ENCODE measurements at places on chromosomes 2 and 18.
A peak's percentile ranks its signal among the peaks of the same experiment; 100 is the strongest.

DNA sequence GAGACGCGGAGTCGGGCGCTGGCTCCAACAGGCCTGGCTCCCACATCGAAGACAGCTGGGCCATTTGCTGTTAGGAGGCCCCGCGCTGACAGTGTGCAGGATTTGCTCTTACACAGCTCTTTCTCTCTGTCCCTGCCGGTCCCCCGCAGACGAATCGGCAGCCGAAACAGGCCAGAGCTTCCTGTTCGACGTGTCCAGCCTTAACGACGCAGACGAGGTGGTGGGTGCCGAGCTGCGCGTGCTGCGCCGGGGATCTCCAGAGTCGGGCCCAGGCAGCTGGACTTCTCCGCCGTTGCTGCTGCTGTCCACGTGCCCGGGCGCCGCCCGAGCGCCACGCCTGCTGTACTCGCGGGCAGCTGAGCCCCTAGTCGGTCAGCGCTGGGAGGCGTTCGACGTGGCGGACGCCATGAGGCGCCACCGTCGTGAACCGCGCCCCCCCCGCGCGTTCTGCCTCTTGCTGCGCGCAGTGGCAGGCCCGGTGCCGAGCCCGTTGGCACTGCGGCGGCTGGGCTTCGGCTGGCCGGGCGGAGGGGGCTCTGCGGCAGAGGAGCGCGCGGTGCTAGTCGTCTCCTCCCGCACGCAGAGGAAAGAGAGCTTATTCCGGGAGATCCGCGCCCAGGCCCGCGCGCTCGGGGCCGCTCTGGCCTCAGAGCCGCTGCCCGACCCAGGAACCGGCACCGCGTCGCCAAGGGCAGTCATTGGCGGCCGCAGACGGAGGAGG, 3.5 kb downstream of the GDF7 start:
- DNase-seq, result peak; percentile 49

DNA sequence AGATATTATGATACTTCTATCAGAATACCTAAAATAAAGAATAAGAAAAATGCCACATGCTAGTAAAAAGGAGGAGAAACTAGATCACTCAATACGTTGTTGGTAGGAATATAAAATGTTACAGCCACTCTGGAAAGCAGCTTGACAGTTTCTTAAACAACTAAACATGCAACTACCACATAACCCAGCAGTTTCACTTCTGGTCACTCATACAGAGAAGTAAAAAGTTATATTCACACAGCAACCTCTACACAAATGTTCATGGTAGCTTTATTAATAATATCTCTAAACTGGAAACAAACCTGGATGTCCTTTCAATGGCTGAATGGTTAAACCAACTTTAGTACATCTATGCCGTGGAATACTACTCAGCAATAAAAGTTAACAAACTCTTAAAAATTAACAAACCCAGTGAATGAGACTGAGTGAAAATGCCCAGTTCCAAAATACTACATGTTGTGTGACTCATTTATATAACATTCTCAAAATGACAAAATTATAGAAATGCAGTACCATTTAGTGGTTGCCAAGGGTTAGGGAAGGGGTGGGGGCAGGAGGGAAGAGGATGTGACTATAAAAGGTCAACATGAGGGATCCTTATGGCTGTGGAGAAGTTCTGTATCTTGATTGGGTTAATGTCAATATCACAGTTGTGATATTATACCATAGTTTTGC, 124.1 kb downstream of the MMADHC start:
- no peak for DNase-seq

- DNase-seq, result no peak
These were observed 17.0 kb downstream of the CHMP1B start for GRCh38 chr18:11868230-11868629.

- DNase-seq, result no peak
These were observed 21.3 kb upstream of the ACKR3 start for GRCh38 chr2:236548179-236548921.

- DNase-seq, result no peak
These were observed 1.8 kb downstream of the ZEB2 start for GRCh38 chr2:144517866-144518747.

DNA sequence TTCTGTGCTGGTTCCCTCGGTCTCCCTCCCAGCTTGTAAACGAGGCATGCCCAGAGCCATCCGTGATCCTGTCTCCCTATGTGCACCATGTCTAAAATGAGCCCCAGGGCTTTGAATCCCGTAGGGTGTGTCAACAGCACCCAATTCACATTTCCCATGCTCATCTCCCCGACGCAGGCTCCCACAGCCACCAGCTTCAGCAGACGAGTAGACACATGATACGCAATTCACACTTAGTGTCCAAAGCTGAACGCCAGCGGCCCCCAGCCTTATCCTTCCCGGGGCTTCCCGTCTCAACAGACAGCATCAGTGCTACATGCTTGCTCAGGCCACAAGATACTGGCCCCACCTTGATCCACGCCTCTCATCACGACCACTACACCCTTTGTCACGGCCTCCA, 88.1 kb downstream of the EIPR1 start:
- no peak for DNase-seq

GRCh38 chr18:44679914-44680272, 795 bp upstream of the SETBP1 start:
- no peak for DNase-seq

DNA sequence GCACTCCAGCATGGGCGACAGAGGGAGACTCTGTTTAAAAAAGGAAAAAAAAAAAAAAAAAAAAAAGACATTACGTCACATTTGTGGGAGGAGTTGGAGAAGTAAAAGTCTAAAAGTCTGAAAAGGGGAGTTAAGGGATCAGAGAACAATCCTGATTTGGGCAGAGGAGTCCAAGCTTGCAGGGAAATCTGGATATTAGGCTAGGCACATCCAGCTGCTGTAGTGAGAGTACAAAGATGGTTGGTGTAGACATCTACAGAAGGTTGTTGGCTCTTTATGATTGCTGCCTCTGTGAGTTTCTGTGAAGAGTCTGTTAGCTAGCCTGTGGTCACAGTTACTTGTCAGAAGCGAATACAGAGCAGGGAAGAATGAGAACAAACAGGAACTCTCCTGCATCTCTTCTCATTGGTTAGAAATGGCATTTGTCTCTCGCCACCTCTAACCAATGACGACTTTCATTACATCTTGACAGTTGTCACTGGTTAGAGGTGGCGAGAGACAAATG, 3.3 kb upstream of the OSBPL6 start:
- DNase-seq, result no peak

DNA sequence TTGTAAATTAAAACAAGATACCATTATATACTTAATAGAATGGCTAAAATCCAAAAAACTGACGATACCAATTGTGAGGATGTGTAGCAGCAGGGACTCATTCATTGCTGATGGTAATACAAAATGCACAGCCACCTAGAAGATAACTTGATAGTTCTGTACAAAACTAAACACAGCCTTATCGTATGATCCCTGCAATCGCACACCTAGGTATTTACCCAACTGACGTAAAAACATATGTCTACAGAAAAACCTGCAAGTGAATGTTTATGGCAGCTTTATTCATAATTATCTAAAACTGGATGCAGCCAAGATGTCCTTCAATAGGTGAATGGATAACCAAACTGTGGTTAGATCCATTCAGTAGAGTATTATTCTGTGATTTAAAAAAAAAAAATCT, 45.5 kb downstream of the TBC1D8 start:
- no peak for DNase-seq

DNA sequence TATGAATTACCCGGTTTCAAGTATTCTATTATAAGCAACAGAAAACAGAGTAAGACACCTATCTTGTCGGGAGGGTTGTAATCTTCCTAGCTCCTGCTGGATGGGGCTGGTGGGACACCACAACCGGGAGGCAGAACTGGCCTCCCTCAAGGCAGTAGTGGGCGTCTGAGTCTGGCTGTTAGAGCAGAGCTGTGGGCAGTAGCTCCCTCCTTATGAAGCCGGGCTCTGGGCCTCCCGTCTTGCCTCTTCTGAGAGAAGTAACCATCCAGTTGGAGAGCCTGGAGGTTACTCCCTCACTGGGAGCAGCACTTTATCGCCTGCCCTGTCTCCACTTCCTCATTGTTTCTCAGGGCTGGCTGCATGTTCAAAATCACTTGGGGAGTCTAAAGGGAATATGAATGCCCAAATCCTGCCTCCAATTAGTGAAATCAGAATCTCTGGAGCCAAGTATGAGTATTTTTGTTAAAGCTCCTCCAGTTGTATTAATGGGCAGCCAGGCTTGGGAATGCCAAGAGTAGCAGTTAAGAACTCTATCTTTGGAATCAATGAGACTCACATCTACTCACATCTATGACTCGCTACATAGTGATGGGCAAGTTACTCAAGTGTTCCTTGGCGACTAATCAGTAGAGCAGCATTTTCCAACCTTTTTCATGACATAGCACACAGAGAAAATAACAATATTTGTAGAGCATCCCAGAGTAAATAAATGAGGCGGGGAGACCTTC, 27.3 kb upstream of the NRP2 start:
- DNase-seq, result no peak

- no peak for DNase-seq
These were observed 52.0 kb upstream of the TRIM43 start for GRCh38 chr2:95539836-95540235.

GRCh38 chr2:189614585-189614984, 34.0 kb upstream of the SLC40A1 start:
- DNase-seq, result no peak

DNA sequence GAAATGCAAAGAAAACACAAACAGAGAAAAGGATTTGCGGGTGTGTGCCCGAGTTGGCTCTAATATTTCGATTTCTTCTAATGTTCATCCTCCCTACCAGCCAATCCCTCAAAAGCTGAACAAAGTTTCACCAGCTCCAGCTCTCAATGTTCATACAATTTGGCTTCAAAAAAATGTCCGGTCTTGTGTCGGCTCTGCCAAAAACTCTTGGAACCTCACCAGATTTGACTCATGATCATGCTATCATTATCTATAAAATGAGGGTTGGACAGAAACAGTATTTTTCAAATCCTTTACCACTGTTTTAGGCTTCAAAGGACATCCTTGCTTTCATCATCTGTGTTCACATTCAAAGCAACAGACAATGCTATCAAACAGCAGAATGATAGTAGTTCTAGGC, 88.2 kb downstream of the CRACDL start:
- DNase-seq, result no peak

- no peak for DNase-seq
These were observed 150.3 kb downstream of the SMAD7 start for GRCh38 chr18:48800466-48800865.

- no peak for DNase-seq
These were observed 221.6 kb downstream of the ALPK2 start for GRCh38 chr18:58407263-58407648.

- peak; percentile 48 for DNase-seq
These were observed 322.6 kb downstream of the AFF3 start for GRCh38 chr2:99819766-99820165.

- DNase-seq, result no peak
These were observed 148.1 kb upstream of the HS6ST1 start for GRCh38 chr2:128466776-128467175.

DNA sequence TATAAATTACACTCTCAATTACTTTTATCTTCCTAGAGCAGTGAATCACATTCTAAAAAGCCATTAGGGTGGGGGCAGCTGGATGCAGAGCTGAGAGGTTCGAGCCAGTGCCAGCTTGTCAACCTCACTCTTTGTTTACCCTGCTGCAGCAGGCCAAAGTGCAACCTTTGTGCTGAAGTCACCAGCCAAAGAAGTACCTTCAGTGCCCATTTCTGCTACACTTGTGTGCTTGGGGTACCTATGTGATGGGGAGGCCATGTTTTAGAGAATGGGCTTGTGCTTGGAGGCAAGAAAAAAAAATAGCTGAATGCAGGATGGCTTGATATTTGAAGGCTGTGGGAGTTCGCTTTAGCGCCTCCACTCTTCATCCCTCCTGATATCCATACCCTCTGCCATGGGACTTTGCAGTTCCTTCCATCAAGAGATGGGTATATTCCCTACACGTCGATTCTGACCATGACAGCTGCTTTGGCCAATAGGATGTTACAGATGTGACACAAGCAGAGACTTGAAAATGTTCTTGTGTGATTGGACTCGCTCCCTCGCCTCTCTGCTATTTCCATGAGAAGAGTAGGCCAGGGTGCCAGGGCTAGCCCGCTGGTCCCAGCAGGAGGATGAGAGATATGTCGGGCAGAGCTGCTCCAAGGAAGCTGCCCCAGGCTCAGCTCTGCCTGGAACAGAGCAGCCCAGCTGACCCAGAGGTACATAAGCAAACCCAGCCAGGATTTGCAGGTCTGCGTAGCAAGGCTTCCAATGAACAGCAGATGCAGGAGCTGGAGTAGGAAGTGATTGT, 12.7 kb upstream of the FZD5 start:
- DNase-seq, result no peak

GRCh38 chr2:64524604-64525316, 632 bp downstream of the AFTPH start:
- DNase-seq, result no peak

DNA sequence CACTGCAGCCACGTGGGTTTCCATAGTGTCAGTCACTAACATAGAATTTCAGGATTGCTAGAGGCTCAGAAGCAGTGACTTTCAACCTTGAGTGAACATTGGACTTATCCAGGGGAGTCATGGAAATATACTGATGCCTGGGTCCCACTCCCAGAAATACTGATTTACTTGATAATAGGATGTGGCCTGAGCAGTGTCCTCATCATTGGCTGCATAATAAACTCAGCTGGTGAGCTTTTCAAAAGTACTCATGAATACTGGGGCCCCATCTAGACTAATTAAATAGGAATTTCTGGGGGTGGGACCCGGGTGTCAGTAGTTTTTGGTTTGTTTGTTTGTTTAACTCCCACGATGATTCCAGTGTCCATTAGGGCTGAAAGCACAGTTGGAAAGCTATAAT, 141.4 kb downstream of the COL4A4 start:
- DNase-seq, result no peak

GRCh38 chr18:8797206-8797605, 91.8 kb downstream of the MTCL1 start:
- DNase-seq, result no peak

DNA sequence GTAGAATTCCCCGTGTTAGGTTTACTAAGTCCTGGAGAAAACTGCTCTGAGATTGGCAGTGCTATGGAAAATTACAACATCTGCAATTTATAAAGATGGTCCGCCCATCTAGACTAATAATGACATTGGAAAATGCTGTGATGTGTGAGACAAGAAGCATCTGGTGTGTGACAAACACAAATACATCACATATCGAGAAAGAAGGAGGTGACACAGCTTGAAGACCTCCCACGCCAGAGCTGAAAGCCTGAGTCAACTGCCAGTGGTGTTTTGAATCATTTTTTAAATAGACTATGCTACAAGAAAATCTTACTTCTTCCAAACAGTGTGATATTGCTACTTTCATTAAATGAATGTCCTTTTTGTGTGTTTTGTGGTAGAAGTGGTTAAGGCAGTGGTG, 8.6 kb upstream of the ANO7 start:
- DNase-seq, result no peak

- no peak for DNase-seq
These were observed 790 bp upstream of the ACAA2 start for GRCh38 chr18:49814147-49814499.

- DNase-seq, result no peak
These were observed 65.6 kb upstream of the CAPN13 start for GRCh38 chr2:30872797-30873196.

- DNase-seq, result no peak
These were observed 10.0 kb upstream of the REEP1 start for GRCh38 chr2:86347401-86347800.

GRCh38 chr2:104772996-104773395, 80.9 kb upstream of the POU3F3 start:
- DNase-seq, result no peak
